ENCODE measurements at places on chromosomes 13 and 19.

DNA sequence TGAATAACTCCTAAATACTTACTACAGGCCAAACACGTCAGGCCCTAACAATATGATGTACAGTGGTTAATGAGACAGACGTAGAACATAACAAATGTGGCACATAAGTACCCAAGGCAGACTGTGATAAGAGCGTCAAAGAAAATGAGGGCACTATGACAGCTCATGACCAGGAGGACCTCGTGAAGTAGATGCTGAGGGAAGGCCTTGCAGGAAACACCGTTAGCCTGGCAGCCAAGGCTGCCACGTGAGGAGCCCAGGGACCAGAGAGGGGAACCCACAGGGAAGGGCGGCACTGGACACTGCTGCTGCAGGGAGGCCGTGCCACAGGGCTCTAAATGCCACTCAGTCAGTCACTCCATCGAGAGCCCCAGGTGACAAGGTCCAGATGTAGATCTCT, 5.7 kb downstream of the TUBGCP3 start:
- DNase-seq: no peak

DNA sequence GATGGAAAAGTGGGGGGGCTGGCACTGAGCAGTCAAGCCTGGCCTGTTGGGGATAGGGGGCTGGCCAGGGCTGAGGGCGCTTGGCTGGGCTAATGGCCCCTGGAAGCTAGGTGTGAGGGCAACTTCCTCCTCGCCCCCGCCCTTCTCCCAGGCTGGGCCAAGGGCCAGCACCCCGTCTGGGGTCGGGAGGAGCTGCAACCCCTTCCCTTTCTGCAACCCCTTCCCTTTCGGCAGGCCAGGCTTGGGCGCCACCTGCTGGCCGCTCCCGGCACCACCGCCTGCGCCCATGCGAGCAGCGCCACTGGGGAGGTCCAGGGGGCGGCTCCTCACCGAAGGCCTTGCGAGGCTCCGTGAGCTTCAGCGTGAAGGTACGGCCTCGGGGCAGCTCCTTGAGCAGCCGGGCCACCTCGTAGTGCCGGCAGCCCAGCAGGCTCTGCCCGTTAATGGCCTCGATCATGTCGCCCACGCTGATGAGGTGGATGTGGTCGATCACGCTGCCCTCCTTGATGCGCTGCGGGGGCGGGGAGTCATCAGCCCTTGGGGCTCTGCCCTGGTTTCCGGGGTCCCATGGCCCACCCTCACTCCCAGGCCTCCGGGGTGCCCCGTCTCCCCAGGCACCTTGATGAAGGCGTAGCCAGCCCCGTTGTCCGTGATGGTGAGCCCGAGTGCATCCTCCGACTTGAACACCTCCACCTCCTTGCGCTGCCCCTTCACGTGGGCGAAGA, 5.0 kb upstream of the PTGER1 start:
- no peak for DNase-seq

- peak; percentile 93 for DNase-seq
These were observed 615.1 kb downstream of the EFNB2 start for GRCh38 chr13:105920370-105920769.

GRCh38 chr13:101529422-101529821, 76.9 kb downstream of the ITGBL1 start:
- no peak for DNase-seq

DNA sequence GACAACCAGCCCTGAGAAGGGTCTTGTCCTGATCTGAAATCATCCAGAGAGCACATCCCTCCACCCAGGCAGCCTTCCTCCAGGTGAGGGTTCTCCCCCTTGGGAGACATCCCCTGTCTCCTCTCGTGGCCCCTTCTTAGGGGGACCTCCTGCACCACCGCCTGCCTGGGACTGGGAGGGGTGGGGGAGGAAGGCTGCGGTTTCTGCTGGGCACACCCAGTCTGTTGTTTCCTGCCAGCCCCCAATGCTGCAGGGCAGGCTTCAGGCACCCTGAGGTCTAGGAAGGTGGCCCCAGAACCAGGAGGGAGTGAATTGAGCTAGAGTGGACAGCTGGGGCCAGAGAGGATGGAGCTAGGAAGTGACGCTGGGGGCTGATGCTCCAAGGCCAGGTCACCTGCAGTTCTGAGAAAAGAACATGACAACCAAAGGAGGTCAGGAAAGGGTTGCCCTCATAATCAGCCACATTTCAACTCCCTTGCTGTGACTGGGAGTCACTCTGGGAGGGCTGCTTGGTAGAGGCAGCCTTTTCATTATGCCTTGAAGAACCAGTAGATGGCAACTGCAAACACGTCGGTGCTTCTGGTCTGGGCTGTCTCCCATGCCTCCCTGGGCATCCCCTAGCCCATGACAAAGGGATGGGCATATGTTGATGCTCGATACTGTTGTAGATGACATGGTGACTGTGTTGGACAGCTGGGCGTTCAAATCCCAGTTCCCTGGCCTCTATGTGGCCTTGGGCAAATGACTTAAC, 1.4 kb downstream of the ARHGEF18 start:
- no peak for DNase-seq

GRCh38 chr13:32538143-32538620, 413 bp downstream of the N4BP2L2 start:
- DNase-seq: no peak

Measured in PC-9 (cell line).